ENCODE measurements at places on chromosomes 2 and 18.

DNA sequence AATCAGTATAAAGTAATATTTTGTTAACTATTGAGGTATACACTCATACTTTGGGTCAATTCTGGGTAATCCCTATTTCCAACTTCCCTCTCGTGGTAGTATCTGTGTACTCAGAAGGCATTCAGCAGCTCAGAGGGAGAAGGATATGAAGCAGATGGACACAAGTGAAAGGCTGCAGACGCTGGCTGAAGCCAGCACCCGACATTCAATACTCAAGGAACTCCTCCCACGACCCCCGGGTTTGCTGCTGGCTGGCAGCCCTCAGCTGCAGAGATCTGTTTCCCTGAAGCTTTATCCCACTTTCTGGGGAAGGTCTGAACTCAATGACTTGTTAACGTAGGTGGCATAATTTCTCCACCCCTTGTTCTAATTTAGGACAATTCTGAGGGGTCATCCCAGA lies 847.3 kb upstream of the SOX11 start:
- DNase-seq = no peak

DNA sequence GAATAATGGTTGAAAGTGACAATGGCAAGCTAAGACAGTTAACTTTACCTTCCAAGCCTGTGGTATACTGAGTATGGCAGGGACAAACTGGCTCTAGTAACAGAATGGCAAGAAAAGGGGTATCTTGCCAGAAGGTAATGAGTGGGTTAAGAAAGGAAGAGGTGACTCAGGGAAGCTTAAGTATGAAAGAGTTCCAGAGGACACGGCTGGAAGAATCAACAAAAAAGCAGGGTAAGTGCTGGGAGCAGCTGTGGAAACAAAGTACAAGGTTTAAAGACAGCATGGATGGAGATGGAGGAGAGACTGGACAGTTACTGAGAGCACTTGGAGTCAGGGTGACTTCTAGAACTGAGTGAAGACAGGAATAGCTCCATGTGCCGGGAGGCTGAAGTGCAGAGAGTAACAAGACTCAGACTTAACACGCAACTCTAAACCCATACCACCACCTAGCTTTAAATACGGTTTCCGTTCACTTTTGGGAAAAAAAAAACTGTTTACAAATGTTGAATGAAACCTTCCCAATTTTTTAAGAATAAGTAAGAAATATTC lies 69.0 kb downstream of the REV1 start:
- DNase-seq = no peak

DNA sequence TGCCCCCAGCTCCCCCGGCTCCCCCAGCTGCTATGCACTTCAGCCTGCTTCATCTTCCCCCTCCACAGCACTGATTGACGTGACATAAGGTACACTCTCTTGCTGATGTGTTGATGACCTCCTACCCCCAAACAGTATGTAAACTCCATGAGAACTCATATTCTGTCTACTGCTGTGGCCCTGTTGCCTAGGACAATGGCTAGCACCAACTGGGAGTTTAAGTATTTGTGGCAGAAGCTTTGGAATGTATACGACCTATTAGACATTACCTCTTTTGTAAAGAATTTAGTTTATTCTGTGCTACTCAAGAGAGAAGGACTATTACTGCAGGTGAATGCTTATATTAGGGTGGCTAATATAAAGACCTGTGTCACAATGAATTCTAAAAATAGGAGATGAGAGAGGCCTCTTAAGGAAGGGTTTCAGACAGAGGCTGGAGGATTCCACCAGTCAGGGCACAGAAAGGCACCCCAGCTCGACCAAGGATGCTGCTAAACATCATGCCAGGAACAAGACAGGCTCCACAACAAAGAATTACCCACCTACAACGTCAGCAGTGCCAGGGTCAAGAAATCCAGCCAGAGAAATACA lies 60.6 kb downstream of the CABYR start:
- DNase-seq = no peak

- no peak for DNase-seq
Measured at GRCh38 chr2:205758500-205758899, 76.2 kb downstream of the NRP2 start.

- DNase-seq = no peak
Measured at GRCh38 chr2:54615832-54616534, 107.5 kb upstream of the EML6 start.

DNA sequence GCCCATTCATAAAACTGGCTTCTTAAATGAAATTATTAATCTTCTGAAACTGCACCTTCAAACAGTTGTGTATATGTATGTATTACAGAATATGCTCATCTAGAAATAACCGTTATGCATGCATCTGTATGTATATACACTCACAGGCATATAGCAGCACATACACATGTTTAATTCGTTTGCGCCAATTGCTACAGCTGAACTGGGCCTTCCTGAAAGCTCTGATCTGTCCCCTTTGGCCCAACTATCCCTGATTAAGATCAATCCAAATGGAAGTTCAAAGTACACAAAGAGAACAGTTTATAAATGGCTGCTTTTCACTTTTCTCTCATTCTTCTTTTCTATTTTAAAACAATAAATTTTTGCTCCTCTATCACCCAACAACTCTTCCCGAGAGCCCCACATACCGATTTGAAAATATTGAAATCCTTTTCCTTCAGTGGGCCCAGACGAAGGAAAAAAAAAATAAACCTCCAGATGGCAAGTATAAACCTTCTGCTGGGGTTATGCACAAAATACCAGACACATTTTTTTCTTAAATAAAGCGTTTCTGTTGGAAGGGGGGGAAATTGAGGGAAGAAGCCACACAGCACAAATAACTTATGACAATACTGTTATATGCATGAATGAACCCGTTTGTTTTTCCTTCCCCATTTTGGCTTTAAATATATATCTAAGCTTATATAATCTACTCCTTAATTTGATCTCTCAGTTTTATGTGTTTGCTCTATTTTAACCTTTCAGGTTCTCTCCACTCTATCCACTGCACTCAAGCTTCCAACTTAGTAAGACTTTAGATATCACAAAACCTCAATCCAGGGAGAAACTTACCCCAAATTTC lies 267.3 kb downstream of the TCF4 start:
- no peak for DNase-seq

Data from activated CD4-positive, alpha-beta T cell treated with anti-CD3 and anti-CD28 coated beads for 36 hours (primary cell).